ENCODE measurements at places on chromosomes 7 and 10. TPM values are rescaled to one million over a fixed set of nuclear protein-coding genes. Genes with fewer than 3 reads are reported as not detected.

Gene OPN4
- total RNA-seq = not detected

Gene ZSCAN25
- total RNA-seq = 7.7 TPM

Gene PPP3CB
- 78.6 TPM for total RNA-seq

Gene CPA1
- not detected for total RNA-seq

Gene TMEM130
- not detected for total RNA-seq

Gene SLC13A4
- 0.37 TPM for total RNA-seq

Gene TCTN3
- 11.7 TPM for total RNA-seq

Gene SLC18A3
- total RNA-seq = not detected

Gene CYP2W1
- not detected for total RNA-seq

Gene DENND11
- total RNA-seq = 10.3 TPM

Gene TDRD1
- total RNA-seq = 4.3 TPM

Gene MUC3A
- 0.28 TPM for total RNA-seq

Gene GRM8
- not detected for total RNA-seq

Gene NXPH1
- total RNA-seq = not detected

- DNase-seq = no peak
These were observed 29.0 kb downstream of the JAKMIP3 start for GRCh38 chr10:132094581-132095234.

DNA sequence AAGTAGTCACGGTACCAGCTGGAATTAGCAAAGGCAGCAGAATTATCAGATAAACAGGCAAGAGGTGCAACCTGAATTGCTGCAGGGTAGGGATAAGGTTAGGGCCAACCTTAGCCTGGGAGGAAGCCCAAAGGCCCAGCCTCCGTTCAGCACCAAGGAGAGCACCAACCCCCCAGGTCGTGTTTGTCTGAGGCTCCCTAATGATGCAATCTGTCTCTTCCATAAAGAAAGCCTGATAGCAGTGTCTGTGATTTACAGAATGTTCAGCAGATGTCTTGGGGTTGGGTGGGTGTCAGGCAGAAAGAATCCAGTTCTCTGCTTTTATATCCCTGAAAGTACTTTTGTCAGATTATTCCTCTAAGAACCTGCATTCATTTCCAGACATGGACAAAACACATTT is 328.4 kb upstream of the AOAH start:
- peak; percentile 14 for DNase-seq

DNA sequence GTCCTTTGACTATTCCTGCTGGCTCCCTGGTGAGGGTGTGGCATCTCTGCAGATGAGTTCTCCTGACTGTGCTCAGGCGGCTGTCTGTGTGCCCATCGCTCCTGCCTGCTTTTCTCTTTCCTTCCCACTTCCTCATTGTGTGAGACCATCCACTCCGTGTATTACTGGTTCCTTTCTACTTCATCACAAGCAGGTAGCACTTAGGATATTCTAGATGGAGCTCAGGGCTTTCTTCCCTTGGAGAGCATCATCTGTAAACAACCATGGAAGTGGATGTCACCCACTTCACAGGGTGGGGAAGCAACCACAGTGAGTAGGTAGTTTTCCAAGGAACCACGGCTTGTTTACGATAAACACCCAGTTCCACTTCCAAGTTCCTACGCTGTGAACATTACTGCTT is 15.7 kb downstream of the DNAJB6 start:
- DNase-seq = no peak

GRCh38 chr7:4650433-4651047 is 31.6 kb upstream of the FOXK1 start:
- peak; percentile 41 for DNase-seq

DNA sequence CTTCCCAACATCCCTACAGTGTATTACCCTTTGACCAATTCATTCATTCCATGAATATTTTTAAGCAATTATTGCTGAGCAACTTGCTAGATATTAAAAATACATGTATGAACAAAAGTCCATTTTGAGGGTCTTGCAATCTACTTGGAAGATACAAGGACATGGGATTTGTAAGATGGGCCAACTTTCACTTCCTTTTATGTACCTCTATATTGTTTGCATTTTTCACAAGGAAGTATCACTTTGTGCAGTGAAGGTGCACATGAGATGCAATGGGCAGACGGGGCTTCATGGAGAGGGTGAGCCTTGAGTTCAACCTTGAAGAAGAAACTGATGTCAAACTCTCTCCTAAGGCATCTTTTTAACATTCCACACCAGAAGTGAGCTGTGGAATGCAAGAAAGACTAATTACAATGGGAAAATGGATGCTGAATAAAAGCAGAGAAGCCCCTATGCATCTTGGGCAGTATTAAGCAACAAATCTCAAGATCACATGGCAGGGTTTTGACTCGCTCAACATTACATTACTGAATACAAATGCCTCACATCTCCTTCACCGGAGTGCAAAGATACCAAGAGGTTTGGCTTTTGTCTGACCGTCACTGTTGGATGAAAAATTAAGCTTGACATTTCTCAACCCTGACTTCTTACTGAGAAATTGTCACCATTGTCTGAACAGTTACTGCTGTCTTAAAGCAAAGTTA is 341.5 kb downstream of the ELMO1 start:
- no peak for DNase-seq

- DNase-seq = peak; percentile 80
These were observed 1.7 kb upstream of the SPACDR start for GRCh38 chr7:100465702-100466311.

GRCh38 chr7:74365322-74366022 is 76.3 kb downstream of the CLIP2 start:
- peak; percentile 66 for DNase-seq

GRCh38 chr10:10662716-10663408 is 354.8 kb upstream of the CELF2 start:
- no peak for DNase-seq

GRCh38 chr7:130350945-130351790 is 6.6 kb downstream of the CPA5 start:
- peak; percentile 41 for DNase-seq

DNA sequence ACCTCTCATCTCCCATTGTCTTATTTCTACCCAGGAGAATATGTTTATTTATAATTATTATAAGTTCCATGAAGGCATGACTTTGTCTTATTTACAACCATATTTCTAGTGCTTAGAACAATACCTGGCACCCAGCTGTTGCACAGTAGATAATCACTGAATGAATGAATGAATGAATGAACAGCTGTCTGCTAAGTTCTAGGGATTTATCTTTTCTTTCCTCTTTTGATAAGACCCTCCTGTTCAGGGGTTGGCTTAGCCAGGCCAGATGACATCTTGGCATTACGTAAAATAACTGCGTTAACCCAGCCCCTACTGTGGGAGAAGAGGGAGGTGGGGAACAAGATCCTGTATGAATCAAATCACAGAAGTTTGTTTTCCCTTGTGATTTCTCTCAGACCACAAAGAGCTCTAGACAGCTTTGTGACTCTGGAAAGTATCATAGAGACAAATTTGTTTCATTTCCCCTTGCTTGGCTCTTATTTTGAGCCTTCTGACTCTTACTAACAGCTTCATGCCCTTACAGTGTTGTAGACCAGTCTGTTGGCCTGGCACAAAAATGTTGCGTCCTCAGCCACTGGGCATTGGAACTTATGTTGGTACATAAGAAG is 8.4 kb downstream of the ZNF862 start:
- DNase-seq = no peak

DNA sequence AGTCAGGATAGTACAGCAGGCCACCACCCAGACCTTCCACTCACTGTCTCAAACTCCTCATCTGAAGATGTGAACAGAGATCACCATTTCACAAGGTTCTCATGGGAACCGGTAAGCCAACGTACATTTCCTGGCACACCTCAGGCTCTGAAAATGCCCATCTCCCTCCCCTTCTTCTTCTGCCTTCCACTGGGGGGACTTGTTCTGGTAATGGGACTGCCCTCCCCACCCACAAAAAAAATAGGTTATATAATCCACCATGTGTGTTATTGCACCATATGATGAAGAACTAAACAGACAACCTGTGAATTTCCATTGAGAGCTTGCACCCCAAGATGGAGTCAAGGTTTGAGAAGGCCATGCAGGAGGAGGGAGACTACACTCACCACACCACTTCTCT is 42.1 kb upstream of the IKZF1 start:
- DNase-seq = no peak

DNA sequence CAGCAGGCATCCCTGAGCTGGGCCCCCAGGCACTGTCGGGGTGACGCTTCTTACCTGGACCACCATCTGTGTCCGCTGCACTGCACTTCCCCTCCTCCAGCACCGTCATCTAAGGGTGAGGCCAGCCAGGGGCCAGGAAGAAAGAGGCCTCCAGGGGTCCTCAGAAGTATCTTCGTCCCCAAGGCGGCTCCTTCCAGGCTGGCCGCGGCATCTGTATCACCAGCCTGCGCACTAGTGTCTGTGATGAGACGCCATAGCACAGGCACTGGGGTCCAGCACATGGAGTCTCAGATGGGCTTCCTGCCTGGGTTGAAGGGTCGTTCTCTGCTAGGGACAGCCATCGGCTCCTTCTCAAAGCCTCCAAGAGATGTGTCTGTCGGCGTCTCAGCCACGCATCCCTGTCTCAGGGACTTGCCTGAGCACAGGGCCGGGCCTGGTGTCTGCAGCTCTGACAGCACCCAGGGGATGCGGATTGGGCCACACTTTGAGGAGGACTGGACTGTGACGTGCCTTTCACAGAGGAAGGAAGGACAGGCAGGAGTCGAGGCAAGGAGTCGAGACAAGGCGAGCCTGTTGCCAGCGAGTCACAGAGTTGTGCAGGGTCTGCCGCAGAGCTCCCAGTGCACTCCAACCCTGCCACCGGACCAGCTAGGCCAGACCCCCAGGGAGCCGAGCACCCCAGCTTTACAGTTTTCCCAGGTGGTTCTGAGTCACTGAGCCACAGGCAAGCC is 101.5 kb upstream of the DIP2C start:
- no peak for DNase-seq

DNA sequence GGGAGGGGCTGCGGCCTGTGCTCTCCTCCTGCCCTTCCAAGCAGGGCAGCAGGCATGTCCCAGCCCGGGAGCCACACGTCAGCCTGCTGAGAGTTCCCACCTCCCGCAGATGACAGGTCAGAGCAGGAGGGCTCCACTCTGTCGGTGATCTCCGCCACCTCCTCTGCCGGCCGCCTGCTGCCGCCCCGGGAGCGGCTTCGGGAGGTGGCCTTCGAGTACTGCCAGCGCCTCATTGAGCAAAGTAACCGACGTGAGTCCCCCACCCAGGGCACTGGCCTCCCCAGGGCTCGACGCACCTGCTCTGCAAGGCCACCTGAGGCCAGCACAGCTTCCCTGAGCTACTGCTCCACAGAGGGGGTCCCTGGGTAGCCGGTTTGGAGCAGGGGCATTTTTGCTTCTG is 9.4 kb downstream of the AP5Z1 start:
- DNase-seq = no peak

- DNase-seq = no peak
These were observed 287.5 kb downstream of the GRID1 start for GRCh38 chr10:86079088-86079487.

- no peak for DNase-seq
These were observed 45.4 kb upstream of the NPSR1 start for GRCh38 chr7:34612661-34613060.

- no peak for DNase-seq
These were observed 308.5 kb upstream of the MEOX2 start for GRCh38 chr7:15995027-15995426.

All from heart right ventricle (tissue), 16 donors.